ENCODE measurements at places on chromosomes 6 and 20. TPM values are rescaled to one million over a fixed set of nuclear protein-coding genes. Genes with fewer than 3 reads are reported as not detected.
A peak's percentile ranks its signal among the peaks of the same experiment; 100 is the strongest.

SLC32A1 gene
- total RNA-seq: not detected

SCAND1 gene
- total RNA-seq: 62.1 TPM

UNC5CL gene
- 3.1 TPM for total RNA-seq

MAFB gene
- total RNA-seq: 29.8 TPM

AARS2 gene
- total RNA-seq: 13.5 TPM

LY6G6F gene
- not detected for total RNA-seq

CCN5 gene
- total RNA-seq: 14.3 TPM

HTR1B gene
- total RNA-seq: 0.38 TPM

GRCh38 chr6:84273048-84273809 lies 45.8 kb upstream of the CEP162 start:
- H3K4me3 ChIP-seq: no peak overlapping the region
- DNase-seq: no peak
- no peaks in the 10 kb centered on the region for H3K4me1 ChIP-seq
- no peaks in the 10 kb centered on the region for H3K36me3 ChIP-seq

GRCh38 chr6:121479486-121480098 lies 44.1 kb downstream of the GJA1 start:
- no peaks in the 10 kb centered on the region for H3K36me3 ChIP-seq
- no peaks in the 10 kb centered on the region for H3K4me1 ChIP-seq
- H3K27ac ChIP-seq: no peak overlapping the region
- no peak for DNase-seq
- H3K4me3 ChIP-seq: no peak overlapping the region

DNA sequence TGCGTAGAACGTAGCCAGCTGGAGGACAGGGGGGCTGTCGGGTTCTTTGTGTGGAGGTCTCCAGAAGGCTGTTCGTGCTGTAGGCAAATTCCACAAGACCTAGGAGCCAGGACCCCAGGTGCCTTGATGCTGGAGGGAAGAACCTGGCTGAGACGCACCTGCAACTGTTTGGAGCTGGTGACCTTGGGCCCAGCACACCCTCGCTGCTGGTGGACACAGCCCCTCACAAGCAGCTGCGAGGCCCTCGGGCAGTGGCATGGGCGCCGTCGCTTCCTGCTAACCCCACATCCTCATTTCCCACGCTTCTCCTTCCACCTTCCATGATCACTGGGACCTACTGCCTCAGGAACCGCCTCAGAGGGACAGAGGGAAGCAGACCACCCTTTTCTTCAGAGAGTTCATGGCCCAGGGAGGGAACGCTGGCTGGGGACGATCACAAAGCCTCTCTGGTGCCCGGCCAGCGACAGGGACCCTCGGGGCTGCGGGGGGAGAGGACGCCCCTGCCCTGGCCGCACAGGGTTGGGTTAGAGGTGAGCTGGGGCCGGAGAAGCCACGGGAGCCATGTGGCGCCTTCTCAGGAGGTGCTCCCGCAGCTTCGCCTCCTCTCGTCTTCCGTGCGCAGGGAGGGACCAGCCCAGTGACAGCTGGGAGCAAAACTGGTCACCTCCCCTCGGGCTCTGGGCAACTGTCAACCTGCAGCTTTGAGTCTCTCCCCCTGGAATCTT lies 18.4 kb downstream of the DLL1 start:
- H3K4me3 ChIP-seq: no peak overlapping the region
- H3K4me1 ChIP-seq: no peaks in the 10 kb centered on the region
- no peak overlapping the region for H3K27ac ChIP-seq
- no peaks in the 10 kb centered on the region for H3K36me3 ChIP-seq

- H3K36me3 ChIP-seq: no peaks in the 10 kb centered on the region
- no peak for DNase-seq
- H3K27me3 ChIP-seq: no peaks in the 10 kb centered on the region
- H3K4me3 ChIP-seq: no peak overlapping the region
- no peak overlapping the region for H3K27ac ChIP-seq
Observed at GRCh38 chr20:49699200-49699992, 14.3 kb downstream of the B4GALT5 start.

DNA sequence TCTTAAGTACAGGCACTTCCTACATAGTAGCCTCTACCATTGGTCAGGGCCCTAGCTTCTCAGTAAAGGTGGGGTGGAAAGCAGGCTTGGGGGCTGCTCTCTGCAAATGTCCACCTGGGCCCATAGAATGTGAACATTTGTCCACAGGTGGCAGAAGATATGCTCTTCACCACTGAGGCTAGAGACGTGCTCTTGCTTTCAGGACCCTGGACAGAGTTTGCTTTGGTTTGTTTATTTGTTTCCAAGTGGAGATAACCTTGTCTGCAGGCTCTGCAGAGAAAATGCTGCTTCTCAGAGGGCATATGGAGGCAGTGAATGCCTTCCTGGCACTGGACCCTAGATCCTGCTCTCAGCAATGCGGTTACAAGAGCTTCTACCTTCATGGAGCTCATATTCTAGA lies 129.0 kb downstream of the F13A1 start:
- H3K27me3 ChIP-seq: peaks cover 12% of the 10 kb centered on the region
- H3K27ac ChIP-seq: no peak overlapping the region
- no peaks in the 10 kb centered on the region for H3K36me3 ChIP-seq
- no peak overlapping the region for H3K4me3 ChIP-seq
- H3K4me1 ChIP-seq: no peaks in the 10 kb centered on the region
- no peak for DNase-seq

GRCh38 chr6:2412731-2413130 lies 167.3 kb upstream of the GMDS start:
- DNase-seq: no peak
- H3K36me3 ChIP-seq: no peaks in the 10 kb centered on the region
- no peaks in the 10 kb centered on the region for H3K27me3 ChIP-seq
- H3K27ac ChIP-seq: no peak overlapping the region
- H3K4me1 ChIP-seq: no peaks in the 10 kb centered on the region

- H3K27me3 ChIP-seq: no peaks in the 10 kb centered on the region
- no peak overlapping the region for H3K4me3 ChIP-seq
- H3K27ac ChIP-seq: no peak overlapping the region
- peak; percentile 41 for DNase-seq
- no peaks in the 10 kb centered on the region for H3K4me1 ChIP-seq
Observed at GRCh38 chr6:124956018-124956417, 6.2 kb upstream of the RNF217 start.

DNA sequence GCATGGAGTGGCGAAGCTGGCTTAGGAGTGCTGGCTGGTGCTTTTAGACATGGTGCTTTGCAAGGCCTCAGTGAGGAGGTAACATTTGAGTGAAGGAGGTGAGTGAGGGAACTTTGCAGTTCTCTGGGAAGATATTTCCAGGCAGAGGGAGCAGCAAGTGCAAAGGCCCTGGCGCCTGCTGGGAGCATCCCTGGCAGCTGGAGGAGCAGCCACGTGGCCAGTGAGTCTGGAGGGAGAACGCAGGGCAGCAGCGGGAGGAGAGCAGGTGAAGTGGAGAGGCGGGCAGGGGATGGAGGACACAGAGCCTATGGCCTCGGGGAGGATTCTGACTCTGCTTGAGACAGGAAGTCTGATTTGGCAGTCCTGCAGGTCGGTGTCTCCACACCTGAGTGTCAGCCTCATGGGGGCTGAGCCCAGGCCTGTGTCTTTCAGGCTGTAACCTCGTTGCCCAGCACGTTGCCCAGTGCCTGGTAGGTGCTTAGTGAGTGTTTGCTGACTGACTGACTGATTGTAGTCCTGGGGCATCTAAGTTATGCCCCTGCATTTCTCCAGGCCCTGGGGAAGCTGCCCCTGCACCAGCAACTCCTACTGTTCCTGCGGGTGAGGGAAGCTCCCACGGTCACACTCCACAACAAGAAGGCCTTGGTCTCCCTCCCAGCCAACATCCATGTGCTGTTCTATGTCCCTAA lies 11.0 kb upstream of the BPIFB4 start:
- H3K4me3 ChIP-seq: no peak overlapping the region
- no peaks in the 10 kb centered on the region for H3K4me1 ChIP-seq
- no peaks in the 10 kb centered on the region for H3K36me3 ChIP-seq
- no peak overlapping the region for H3K27ac ChIP-seq
- DNase-seq: no peak
- H3K27me3 ChIP-seq: no peaks in the 10 kb centered on the region

DNA sequence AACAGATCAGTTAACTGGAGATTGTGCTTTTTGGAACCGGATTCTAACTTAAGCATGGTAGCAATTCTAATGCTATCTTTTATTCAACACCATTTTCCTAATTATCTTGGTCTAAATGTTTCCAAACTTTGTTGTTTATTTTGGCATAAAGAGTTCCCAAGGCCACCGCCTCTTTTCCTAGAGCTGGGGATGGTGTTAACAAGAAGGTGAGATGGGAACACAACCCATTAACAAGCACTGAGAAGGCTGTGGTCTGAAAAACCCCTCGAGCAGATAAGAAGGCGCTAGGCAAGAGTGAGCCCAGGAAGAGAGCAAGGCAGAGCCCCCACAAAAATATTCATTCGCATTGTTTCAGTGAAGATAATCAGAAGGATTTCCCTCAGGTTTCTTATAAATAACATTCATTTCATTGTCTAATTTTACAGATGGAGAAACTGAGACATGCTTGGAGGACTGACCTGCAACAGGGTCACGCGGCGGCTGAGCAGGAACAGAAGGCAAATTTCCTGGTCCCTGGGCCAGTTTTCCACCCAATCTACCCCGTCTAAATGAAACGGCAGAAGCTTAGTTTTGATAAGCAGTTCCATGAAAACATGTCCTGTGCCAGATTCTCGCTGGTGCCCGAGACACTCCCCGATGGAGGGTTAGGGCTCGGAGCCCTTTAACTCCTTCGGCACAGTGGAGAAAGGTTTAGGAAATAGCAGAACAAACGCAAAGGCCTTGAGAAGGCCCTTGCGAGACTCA lies 155.6 kb downstream of the FOXC1 start:
- no peak overlapping the region for H3K27ac ChIP-seq
- no peaks in the 10 kb centered on the region for H3K4me1 ChIP-seq
- no peaks in the 10 kb centered on the region for H3K27me3 ChIP-seq
- H3K4me3 ChIP-seq: no peak overlapping the region

GRCh38 chr6:161654209-161654608 lies 380.3 kb upstream of the AGPAT4 start:
- no peaks in the 10 kb centered on the region for H3K27me3 ChIP-seq
- no peak overlapping the region for H3K4me3 ChIP-seq
- H3K36me3 ChIP-seq: no peaks in the 10 kb centered on the region
- DNase-seq: no peak
- no peaks in the 10 kb centered on the region for H3K4me1 ChIP-seq
- H3K27ac ChIP-seq: no peak overlapping the region

DNA sequence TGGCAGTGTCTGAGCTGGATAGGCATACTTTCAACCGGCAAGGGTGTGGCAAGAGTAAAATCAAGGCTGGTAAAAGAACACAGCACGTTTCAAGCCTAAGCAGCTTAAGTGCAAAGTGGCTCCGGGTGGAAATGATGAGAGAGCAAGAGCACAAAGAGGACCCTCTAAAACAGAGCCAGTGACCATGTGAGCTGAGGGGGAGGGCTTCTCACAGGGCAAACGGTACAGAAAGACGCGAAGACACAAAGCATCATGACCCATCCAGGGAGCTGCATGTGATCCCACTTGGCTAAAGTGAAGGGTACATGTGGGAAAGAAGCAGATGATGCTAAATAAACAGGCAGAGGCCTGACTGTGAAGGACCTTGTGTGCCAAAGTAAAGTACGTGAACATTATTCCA lies 25.7 kb downstream of the FKBP5 start:
- no peak for DNase-seq
- H3K27ac ChIP-seq: no peak overlapping the region
- no peak overlapping the region for H3K4me3 ChIP-seq
- H3K4me1 ChIP-seq: peaks cover 22% of the 10 kb centered on the region

DNA sequence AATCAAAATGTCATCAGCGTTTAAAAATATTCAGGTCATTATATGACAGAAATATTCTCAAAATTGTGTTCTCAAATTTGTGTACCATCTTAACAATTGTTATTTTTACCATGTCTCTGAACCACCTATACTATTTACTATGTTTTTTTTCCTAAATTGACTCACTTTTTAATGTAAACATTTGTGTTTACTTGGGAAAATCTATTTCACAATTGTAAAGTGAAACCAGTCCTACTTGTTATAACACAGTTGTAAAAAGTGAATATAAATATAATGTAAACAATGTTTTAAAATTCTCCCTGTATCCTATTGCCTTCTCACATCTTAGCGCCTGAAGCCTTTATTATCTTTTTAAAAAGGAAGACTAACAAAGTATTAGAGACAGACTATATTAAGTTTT lies 83.5 kb downstream of the ADGRG6 start:
- H3K27me3 ChIP-seq: no peaks in the 10 kb centered on the region
- H3K4me1 ChIP-seq: no peaks in the 10 kb centered on the region
- H3K4me3 ChIP-seq: no peak overlapping the region
- H3K36me3 ChIP-seq: no peaks in the 10 kb centered on the region
- no peak overlapping the region for H3K27ac ChIP-seq

DNA sequence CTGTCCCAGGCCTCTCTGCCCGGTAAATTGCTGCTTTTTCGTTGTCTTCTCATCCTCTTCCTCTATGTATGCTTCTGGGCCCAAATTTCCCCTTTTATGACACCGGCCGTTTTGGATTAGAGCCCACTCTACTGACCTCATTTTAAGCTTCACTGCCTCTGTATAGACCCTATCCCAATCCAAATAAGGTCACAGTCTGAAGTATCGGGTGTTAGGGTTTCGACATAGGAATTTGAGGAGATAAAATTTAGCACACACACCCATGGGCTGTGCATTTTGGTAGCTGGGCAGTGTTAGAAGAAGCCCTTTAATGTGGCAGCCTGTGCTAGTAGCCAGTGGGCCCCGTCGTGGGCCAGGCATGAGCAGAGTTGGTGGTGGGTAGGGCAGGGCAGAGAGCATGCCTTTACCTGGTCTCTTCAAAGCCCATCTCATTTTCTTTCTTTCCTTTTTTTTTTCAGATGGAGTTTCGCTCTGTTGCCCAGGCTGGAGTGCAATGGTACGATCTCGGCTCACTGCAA lies 27.9 kb upstream of the EZR start:
- no peak for DNase-seq
- H3K27ac ChIP-seq: no peak overlapping the region
- H3K27me3 ChIP-seq: no peaks in the 10 kb centered on the region
- H3K4me1 ChIP-seq: peaks cover 10% of the 10 kb centered on the region
- H3K4me3 ChIP-seq: no peak overlapping the region
